ENCODE measurements at places on chromosomes 6 and 20. TPM values are rescaled to one million over a fixed set of nuclear protein-coding genes. Genes with fewer than 3 reads are reported as not detected.

- no peak for DNase-seq
- H3K27me3 ChIP-seq: no peaks in the 10 kb centered on the region
- H3K4me1 ChIP-seq: no peaks in the 10 kb centered on the region
- H3K36me3 ChIP-seq: no peaks in the 10 kb centered on the region
Observed at GRCh38 chr6:66970373-66970772, 1263.3 kb upstream of the EYS start.

- H3K27me3 ChIP-seq: no peaks in the 10 kb centered on the region
- H3K4me1 ChIP-seq: peaks cover 2% of the 10 kb centered on the region
- no peaks in the 10 kb centered on the region for H3K36me3 ChIP-seq
- no peak overlapping the region for H3K4me3 ChIP-seq
- DNase-seq: no peak
- no peak overlapping the region for H3K27ac ChIP-seq
Observed at GRCh38 chr6:116309001-116309400, 29.3 kb upstream of the TSPYL1 start.

GRCh38 chr20:56808117-56808725 lies 179.1 kb downstream of the TFAP2C start:
- no peaks in the 10 kb centered on the region for H3K27me3 ChIP-seq
- no peak overlapping the region for H3K27ac ChIP-seq
- no peaks in the 10 kb centered on the region for H3K36me3 ChIP-seq
- no peak for DNase-seq

DNA sequence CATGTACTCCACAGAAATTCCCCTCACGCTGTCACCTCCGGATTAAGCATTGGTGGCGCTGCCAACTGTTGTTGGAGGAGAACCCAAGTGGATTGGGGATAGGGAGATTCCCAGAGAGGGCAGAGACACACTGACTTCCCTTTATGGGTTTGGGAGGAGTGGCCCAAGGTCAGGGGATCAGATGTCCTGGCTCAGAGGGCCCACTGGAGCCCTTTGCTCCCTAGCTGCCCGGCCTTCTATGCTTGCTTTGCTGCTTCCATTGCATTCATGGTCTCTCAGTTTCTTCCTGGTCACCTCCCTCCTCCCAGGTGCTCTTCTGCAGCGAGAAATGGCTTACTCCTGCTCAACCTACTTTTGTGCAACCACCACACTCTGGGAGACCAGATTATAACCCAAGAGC lies 14.3 kb downstream of the CUL9 start:
- peaks cover 73% of the 10 kb centered on the region for H3K36me3 ChIP-seq
- no peaks in the 10 kb centered on the region for H3K27me3 ChIP-seq
- DNase-seq: no peak
- H3K27ac ChIP-seq: no peak overlapping the region
- H3K4me1 ChIP-seq: no peaks in the 10 kb centered on the region
- no peak overlapping the region for H3K4me3 ChIP-seq

GRCh38 chr6:158006331-158006730 lies 24.7 kb downstream of the SYNJ2 start:
- H3K27me3 ChIP-seq: no peaks in the 10 kb centered on the region
- no peaks in the 10 kb centered on the region for H3K36me3 ChIP-seq
- H3K4me1 ChIP-seq: peaks cover 19% of the 10 kb centered on the region
- DNase-seq: no peak

GRCh38 chr6:39932386-39932910 lies 1.8 kb downstream of the MOCS1 start:
- peak overlapping the region; percentile 93 for H3K27ac ChIP-seq
- H3K36me3 ChIP-seq: no peaks in the 10 kb centered on the region
- no peak for DNase-seq
- H3K4me1 ChIP-seq: peaks cover 15% of the 10 kb centered on the region
- H3K27me3 ChIP-seq: no peaks in the 10 kb centered on the region
- peak overlapping the region; percentile 88 for H3K4me3 ChIP-seq

DNA sequence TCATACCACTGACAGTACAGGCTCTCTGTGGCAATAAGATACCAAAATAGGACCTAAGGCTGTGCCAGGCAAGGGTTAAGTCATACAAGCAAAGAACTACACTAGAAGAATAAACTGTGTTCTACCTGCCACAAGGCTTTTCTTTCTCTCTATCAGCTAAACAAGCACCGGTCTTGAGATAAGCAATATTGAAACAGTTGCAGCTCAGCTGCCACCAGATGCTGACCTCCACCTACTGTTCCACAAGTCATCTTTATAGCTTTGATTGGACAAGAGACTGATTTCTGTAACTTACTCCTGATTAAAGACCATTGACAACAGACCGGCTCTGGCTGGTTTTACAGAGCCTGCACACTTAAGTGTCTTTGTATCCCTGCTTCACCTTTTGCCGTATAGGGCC lies 24.1 kb downstream of the SCP2D1 start:
- no peaks in the 10 kb centered on the region for H3K36me3 ChIP-seq
- H3K27me3 ChIP-seq: no peaks in the 10 kb centered on the region
- H3K4me1 ChIP-seq: no peaks in the 10 kb centered on the region
- H3K4me3 ChIP-seq: no peak overlapping the region
- DNase-seq: no peak
- H3K27ac ChIP-seq: no peak overlapping the region

The B3GALT4 gene
- total RNA-seq: 15.9 TPM

The ACSS1 gene
- 19.5 TPM for total RNA-seq

The PAX1 gene
- not detected for total RNA-seq

The GINS1 gene
- not detected for total RNA-seq

The SRMS gene
- total RNA-seq: not detected
